Bronchus fibroblast of lung (primary cell): ENCODE measurements at places on chromosomes 7 and 10. TPM values are rescaled to one million over a fixed set of nuclear protein-coding genes. Genes with fewer than 3 reads are reported as not detected.

TCERG1L gene
- not detected in 2 replicates for total RNA-seq

FUOM gene
- 24.9 and 32.7 TPM in 2 replicates for total RNA-seq

KEL gene
- under 0.01 TPM in 1 of 2 replicates, not detected in the other for total RNA-seq

HOXA6 gene
- total RNA-seq: 3.0 and 3.9 TPM in 2 replicates

SYT15B gene
- under 0.01 and 0.17 TPM in 2 replicates for total RNA-seq

PLEKHS1 gene
- total RNA-seq: not detected in 2 replicates

HABP2 gene
- not detected in 2 replicates for total RNA-seq
